ENCODE measurements at places on chromosomes 5 and 9. TPM values are rescaled to one million over a fixed set of nuclear protein-coding genes. Genes with fewer than 3 reads are reported as not detected.
A peak's percentile ranks its signal among the peaks of the same experiment; 100 is the strongest.

GRCh38 chr9:16221822-16222547 lies 648.5 kb downstream of the BNC2 start:
- no peak for DNase-seq

DNA sequence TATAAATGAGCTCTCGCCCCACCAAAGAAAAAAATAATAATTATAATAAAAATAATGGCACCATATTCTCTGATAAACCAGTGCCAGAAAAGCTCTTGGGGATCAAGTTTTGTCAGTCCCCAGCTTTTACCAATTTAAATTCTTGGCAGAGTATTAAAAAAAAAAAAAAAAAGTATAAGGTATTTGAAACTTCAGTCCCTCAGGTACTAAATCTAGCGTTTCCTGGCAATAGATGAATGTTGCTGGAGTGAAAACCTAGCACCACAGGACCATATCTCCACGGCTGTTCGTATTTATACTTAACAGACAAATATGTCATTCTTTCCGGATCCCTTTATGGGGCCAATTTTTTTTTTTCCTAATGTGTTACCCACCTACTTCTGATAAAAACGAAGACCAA lies 646.2 kb downstream of the CCDC171 start:
- no peak for DNase-seq

Gene AQP7
- polyA plus RNA-seq: 12.0 TPM

- no peak for DNase-seq
Observed at GRCh38 chr5:146851133-146851532, 27.4 kb downstream of the PPP2R2B start.

DNA sequence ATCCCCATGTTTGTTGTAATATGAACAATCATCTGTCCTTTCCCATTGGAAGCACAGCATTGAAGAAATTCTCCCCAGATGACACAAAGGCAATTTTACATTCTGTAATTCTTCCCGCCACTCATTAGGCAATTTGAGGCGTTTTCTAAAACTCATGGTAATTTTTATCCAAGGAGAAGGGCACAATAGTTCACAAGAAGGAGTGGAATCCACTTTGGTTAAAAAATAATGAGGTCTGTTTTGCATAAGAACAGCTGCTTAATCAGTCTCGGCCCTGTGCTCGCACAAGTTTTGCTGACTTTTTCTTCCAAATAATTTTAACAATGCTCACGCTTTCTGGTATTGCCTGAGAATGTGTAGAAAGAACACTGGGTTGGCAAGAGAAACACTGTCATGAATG lies 94.0 kb downstream of the CAVIN4 start:
- no peak for DNase-seq

- DNase-seq: no peak
Observed at GRCh38 chr9:136734837-136735496, 7.8 kb downstream of the LCN10 start.

GRCh38 chr5:169740435-169740834 lies 103.4 kb downstream of the DOCK2 start:
- DNase-seq: no peak

DNA sequence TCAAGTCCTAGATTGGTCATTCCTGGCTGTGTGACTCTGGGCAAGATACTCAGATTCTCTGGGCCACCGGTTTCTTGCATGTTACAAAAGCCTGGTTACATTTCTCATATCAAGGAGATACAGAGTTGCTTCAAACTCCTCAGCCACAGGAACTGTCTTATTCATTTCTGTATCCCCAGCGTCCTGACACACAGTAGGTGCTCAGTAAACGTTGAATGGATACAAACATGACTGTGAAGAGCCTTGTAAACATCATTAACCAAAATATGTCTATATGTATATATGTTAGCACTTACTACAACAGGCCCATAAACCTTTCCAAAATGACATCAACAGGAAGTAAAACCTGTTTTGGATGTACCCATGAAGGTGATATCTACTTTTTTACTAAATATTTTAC lies 1.6 kb downstream of the CLTB start:
- DNase-seq: no peak

Gene PCDHGA10
- polyA plus RNA-seq: 0.95 TPM

- DNase-seq: no peak
Observed at GRCh38 chr5:56971275-56971674, 19.4 kb upstream of the MIER3 start.

DNA sequence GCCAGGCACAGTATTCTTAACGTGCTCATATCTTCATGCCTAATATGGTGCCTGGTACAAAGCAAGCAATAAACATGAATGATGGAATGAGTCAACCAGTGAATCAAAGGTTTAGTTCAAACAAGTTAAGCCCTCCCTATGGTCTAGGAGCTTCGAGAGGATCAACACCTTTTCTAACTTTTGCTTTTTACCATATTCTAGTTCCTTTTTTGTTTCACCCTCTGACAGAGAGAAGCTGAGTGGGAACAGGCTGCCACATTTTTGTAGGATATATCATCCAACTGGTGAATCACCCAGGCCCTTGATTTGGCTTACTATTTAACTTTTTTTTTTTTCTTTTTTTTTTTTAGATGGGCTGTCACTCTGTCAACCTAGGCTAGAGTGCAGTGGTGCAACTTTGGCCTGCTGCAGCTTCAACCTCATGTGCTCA lies 39.3 kb upstream of the TNC start:
- DNase-seq: no peak

- DNase-seq: no peak
Observed at GRCh38 chr5:107365320-107366109, 305.2 kb downstream of the EFNA5 start.

DNA sequence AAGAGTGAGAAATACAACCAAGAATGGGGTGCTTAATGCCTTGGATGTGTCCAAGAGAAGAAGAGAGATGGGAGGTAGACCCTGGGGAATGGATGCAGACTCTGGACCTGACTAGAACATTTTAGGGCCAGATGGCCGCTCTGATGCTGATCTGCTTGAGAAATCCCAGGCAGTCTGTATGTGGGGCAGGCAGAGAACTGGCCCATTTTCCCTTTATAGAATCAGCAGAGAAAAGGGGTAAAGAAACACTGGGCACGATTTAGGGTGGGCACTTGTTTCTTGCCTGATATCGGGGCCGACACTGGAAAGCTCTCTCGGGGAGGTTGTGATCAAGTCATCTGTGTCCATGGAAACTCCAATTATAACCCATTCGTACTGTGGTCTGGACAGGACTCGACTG lies 118.5 kb upstream of the FSTL4 start:
- no peak for DNase-seq

GRCh38 chr5:172502969-172503368 lies 48.6 kb upstream of the SH3PXD2B start:
- DNase-seq: peak; percentile 9

Gene CCDC180
- polyA plus RNA-seq: 7.2 TPM

Gene C9
- not detected for polyA plus RNA-seq

GRCh38 chr9:132040808-132041207 lies 38.9 kb downstream of the MED27 start:
- DNase-seq: no peak

GRCh38 chr5:89279391-89280036 lies 396.5 kb upstream of the MEF2C start:
- no peak for DNase-seq

DNA sequence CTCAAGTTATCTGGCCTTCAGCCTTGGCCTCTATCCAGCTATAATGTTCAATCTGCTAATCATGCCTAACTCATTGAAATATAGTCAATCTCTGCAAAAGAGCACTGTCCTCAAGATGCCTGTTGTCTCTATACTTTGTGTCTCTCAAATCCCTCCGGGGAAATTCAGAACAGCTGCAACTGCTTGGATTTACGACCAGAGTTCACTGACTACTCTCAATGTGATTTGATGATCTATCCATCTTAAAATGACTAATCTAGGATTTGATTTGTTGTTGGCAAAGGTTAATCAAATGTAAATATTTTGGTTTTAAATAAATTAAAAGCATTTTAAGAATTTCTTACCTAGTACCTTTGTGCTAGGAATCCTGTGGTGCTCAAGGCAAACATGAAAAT lies 40.9 kb downstream of the SVEP1 start:
- no peak for DNase-seq

GRCh38 chr5:159559337-159559736 lies 229.1 kb upstream of the IL12B start:
- no peak for DNase-seq

Gene FAXDC2
- polyA plus RNA-seq: 3.6 TPM

- DNase-seq: no peak
Observed at GRCh38 chr5:116788851-116789403, 214.3 kb upstream of the SEMA6A start.

Gene BAAT
- 1.4 TPM for polyA plus RNA-seq

- no peak for DNase-seq
Observed at GRCh38 chr9:113057193-113057592, 669 bp upstream of the ZFP37 start.

Gene PCDHB14
- polyA plus RNA-seq: 2.8 TPM

DNA sequence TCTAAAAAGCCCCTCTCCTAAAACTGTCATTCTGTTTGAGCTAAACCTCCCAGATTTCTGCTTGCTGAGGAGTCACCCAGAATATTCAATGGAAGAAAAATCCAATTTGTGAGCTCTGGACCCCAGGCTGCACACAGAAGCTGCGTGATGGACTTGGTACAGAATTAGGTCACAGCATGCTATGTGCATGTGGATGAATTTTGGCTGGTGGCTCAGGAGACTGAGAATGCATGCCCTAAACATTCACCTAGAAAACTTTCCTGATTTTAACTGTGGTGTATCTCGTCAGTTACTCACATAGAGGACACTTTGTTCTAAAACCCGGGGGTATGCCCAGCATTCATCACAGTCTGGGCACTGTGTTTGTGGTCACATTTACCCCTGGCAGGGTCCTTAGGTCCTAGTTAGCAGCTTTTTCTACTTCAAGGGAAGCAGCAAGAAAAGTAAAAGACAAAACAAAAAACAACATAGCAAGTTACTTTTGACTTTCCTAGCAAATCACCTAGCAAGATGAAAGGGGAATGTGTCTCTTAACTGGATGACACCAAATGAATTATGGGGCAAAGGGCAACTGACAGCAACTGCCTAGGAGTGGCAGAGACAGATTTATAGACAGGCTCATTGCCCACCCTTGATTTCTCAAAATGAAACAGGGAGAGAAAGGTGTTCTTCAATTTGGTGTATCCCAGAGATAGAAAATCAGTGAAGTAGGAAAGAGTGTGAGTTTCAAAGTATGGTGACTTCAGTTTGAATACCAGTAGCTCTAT lies 8.3 kb upstream of the SHROOM1 start:
- no peak for DNase-seq

DNA sequence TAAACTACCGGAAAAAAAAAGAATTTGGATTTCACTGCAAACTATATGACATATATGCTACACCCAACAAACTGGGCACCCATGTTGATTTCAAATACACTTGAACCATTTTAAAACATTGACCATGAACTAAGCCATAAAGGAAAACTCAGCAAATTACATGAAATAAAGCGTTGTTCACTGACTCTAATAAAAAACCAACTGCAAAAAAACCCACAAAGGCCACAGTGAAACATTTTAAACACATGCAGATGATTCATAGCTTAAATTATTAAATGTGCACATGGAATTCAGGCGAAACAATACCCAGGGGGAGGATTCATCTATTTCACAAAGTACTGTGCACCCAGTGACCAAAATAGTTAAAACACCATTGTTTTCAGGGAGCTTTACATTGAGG lies 33.3 kb downstream of the MTRR start:
- no peak for DNase-seq

Gene SCGB3A1
- 7.0 TPM for polyA plus RNA-seq

DNA sequence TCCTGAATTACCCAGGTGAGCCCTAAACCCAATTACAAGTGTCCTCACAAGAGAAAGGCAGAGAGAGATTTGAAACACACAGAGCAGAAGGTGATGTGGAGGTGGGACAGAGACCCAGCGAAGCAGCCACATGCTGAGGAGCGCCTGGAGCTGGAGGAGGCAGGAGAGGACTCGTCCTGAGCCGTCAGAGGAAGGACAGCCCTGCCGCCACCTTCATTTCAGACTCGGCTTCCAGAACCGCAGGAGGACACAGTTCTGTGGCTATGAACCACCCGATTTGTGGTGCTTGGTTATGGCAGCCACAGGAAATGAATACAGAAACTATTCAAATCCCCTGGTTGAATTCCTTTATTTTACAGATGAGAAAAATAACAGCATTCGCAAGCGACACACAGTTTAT lies 16.4 kb upstream of the FBP1 start:
- DNase-seq: no peak

DNA sequence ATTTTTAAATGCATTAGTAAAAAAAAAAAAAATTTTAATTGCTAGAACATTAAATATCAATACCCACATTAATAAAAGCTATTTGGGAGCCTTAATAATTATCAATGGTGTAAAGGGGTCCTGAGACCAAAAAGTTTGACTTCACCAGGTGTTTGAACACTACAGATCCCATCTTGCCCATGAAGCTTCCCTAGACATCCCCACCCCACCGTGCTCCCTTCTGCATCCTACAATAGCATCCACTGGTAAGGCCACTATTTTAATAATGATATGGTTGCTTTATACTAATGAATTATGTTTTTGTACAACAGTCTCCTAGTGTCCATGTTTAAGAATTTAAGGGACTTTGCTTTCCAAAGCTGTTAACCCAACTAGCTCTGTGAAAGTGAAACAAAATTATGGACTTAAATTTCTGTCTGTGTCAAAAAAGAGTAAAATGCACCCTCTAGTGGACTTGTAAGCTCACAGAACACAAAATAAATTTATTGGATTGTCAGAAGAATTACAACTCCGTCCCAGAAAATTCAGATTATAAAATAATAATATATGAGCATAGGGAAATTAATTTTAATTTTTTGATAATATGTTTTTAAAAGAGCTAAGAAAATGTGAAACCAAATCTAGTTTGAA lies 76.0 kb downstream of the ARL15 start:
- DNase-seq: no peak

Gene TAF1L
- 0.04 TPM for polyA plus RNA-seq

Gene CDH9
- not detected for polyA plus RNA-seq

DNA sequence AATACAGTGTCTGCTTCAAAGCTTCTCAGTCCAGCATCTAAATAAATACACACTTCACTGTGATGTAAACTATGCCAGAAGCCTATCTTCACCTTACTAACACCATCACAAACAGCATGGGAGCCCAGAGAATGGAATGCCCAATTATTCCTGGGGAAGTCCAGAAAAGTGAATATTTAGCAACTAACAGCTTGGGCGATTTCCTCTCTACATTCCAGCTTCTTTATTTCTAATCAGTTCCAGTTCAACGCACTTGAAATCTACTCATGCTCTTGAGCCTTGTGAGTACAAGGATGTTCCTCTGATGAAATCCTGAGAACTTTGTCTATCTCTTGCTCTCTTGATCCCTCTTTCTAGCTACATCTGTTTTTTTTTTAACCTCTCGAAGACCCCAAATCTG lies 100.4 kb upstream of the C9orf72 start:
- no peak for DNase-seq

DNA sequence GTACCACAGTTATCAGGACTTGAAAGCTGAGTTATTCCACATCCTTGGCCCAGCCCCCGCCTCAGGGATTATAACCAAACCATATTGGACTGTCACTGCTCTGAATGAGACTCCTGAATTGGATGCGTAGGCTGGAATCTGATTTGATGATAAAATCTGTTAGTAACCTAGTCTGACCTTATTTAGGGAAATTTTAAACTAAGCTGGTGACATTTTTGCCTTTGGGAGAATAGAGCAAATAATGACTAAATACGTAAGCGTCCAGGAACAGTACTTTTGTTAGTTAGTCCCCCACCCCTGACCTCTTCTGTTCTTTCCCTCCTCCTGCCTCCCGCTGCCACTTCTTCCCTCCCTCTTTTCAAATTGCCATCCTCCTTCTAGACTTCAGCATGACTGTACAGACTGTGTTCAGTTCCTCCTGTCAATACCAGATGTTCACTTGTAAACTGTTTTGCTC lies 92.6 kb downstream of the TLE4 start:
- DNase-seq: no peak
